Right renal pelvis (tissue), 4 donors: ENCODE measurements at places on chromosomes 2 and 18.
A peak's percentile ranks its signal among the peaks of the same experiment; 100 is the strongest.

DNA sequence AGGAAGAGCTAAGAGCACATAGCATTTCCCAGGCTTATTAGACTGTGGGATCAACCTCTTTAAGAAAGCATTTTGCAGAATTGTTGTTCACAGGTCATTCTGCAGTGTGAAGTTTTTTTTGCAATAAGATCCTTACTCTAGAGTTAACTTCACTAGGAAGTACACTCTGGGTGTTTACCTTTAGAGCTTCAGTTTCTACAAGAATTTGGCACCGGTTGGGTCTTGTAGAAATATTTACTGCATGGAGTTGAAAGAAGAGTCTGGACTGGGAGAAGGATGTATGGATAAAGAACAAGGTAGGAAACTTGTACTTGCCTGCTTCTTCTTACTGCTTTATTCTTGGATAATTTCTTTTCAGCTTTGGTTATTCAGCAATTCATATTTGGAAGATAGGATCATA lies 944.9 kb upstream of the GYPC start:
- DNase-seq, result no peak

DNA sequence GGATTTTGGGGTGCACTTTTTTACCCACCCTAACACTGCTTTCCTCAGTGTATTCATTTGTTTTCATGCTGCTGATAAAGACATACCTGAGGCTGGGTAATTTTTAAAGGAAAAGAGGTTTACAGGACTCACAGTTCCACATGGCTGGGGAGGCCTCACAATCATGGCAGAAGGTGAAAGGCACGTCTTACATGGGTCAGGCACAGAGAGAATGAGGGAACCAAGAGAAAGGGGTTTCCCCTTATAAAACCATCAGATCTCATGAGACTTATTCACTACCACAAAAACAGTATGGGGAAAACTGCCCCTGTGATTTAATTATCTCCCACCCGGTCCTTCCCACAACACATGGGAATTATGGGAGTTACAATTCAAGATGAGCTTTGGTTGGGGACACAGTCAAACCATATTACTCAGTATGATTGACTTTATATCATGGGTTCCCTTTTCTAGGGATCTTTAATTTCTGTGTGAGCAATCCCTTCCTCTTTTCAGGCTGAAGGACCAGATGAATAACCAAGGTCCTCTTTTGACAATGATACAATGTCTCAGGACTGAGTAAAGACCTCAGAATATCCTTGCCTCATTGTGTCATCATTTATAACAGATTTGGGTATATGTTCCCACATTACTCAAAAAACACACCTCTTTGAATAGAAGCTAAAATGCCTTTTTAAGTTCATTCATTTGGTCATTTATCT lies 100.1 kb upstream of the TRIB2 start:
- DNase-seq, result no peak

DNA sequence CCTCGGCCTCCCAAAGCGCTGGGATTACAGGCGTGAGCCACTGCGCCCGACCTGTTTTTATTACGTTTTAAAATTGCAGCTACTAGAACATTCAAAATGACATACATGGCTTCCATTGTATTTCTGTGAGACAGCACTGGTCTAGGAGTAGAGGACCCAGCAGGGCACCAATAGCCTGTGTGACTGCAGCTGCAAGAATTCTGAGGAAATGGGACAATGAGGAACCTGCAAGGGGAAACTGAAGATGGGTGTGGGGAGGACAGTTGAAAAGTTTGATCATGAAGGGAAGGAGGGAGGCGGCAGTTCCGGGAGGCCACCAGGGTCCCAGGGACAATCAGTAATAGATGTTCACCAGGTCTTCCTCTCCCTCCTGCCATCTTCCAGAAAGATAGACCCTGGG lies 13.9 kb upstream of the DNPEP start:
- DNase-seq, result no peak

- no peak for DNase-seq
These were observed 64.0 kb downstream of the ADD2 start for GRCh38 chr2:70703900-70704549.

DNA sequence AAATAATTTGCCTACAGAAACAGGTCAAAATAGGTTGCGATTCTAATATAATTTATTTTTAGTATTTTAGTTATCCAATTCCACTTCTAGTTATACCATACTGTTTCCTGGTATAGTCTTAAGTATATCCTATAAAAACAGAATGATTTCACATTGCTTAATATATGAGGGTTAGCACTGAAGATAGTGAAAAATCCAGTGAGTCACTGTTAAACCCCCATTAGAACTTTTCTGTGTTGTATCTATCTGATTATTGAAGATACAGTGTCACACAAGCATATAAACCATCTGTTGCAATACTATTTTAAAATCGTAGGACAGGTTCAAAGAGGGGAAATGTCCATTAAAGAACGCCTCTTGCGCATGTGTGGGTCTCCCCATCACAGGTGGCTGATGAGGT lies 110.0 kb downstream of the FEZ2 start:
- DNase-seq, result no peak

GRCh38 chr2:27059141-27059820 lies 7.8 kb downstream of the AGBL5 start:
- no peak for DNase-seq

- no peak for DNase-seq
These were observed 76.1 kb downstream of the PRKRA start for GRCh38 chr2:178374865-178375264.

DNA sequence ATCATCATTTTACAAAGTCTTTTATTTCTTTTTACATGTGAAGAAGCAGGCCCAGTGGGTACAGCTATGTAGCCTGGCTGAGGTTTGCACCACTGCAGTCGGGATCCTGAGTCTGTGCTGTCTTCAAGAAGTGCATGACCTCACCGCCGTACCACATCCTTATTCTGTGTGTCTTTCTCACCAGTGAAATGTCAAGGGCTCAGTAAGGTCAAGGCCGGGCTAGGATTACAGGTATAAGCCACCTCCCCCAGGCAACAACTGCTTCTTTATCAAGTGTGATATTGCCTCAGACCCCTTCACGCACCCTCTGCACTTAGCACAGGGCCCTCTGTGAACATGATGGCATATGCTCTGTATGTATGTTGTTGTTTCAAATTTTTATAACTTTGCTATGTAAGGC lies 76.7 kb downstream of the PIEZO2 start:
- DNase-seq, result no peak

DNA sequence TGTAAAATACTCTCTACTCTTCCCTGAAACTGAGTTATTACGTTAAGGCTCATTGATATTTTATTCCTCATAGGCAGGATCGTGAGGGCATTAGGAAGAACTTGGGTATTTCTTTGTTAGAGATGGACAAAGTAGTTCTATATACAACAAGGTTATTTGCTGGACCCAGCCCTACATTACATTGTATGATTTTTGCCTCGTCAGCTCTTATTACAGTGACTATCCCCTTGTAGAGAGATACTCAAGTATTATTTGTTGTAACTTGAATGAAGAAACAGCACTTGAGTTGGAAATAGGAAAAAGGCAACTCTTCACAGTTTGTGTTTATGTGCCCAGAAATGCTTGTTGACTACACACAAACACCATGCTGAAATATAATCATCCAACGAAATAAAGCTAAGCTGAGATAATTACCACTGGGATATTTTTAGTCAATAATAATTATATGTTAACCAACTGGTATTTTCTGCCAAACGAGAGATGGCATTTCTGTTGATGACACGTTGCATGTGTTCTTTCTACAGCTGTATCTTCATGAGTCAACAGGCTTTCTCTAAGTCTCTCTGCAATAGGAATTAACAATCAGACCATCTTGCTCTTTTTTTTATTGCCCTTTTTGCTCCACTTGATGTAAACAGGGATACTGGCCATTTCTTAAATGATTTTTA lies 947.6 kb downstream of the DPP10 start:
- DNase-seq, result no peak

GRCh38 chr2:3747032-3747654 lies 43.8 kb downstream of the DCDC2C start:
- no peak for DNase-seq

DNA sequence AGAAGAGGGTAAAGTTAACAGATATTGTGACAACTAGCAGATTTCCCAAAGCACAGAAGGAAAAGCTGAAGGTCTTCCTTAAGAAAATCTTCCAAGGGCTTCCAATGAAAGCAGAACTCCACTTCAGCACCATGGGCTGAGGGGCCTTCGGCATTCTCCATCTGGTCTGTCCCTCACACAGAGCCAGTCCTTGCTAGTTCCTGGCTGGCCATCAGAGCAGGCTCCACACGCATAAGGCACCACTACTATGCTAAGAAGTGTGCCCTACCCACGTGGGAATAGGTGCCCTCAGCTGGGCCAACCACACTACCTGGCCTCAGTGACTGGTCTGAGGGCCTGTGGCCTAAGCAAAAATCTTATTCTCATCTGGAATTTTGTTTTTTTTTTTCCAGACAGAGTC lies 73.5 kb downstream of the METTL4 start:
- DNase-seq, result no peak

DNA sequence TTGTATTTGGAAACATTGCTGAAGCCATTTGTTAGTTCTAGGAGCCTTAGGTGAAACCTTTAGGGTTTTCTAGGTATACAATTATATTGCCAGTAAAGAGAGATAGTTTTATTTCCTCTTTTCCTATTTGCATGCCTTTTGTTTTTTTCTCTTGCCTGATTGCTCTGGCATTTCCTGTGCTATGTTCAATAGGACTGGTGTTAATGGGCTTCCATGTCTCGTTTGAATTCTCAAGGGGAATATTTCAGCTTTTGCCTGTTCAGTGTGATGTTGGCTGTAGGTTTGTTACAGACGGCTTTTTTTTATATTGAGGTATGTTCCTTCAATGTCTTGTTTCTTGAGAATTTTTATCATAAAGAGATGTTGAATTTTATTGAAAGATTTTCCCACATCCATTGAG lies 1054.9 kb upstream of the NXPH2 start:
- DNase-seq, result no peak

DNA sequence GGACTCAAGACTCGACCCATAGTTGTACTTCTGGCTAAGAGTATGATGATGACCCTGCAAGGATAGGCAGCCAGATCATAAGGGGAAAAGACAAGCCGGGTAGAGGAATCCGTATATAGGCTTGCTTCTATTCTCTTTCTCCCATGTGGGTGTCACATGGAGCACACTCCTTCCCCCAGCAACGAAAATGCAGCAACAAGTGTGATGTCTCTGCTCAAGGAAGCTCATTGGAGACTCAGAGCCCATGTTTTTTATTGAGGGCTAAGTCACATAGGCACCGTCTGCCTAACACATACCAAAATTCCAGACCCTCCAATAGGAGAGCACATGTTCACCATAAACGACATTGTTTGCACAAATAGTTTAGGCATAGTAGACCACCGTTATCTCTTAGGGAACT lies 6.3 kb downstream of the ZNF2 start:
- no peak for DNase-seq

GRCh38 chr18:76528477-76529432 lies 33.7 kb upstream of the ZNF516 start:
- peak; percentile 67 for DNase-seq

DNA sequence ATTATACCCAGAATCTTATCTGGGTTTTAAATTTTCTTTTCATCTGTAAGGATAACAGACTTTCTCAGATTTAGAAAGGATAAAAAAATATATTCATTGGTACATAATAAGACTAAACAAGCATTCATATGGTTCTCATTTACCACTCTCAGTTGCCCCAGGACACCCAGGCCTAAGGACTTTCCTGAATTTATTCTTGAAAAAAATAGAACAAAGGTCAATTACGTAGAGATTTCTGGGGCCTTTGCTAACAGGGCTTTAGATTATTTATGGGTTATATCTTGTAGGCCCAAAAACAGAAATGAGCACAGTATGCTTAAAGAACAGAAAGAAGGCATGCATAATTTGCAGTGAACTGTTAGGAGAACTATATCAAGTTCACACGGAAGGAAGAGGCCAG lies 269.0 kb upstream of the COL3A1 start:
- no peak for DNase-seq

- DNase-seq, result no peak
These were observed 124.8 kb downstream of the ZNF516 start for GRCh38 chr18:76370201-76370600.

DNA sequence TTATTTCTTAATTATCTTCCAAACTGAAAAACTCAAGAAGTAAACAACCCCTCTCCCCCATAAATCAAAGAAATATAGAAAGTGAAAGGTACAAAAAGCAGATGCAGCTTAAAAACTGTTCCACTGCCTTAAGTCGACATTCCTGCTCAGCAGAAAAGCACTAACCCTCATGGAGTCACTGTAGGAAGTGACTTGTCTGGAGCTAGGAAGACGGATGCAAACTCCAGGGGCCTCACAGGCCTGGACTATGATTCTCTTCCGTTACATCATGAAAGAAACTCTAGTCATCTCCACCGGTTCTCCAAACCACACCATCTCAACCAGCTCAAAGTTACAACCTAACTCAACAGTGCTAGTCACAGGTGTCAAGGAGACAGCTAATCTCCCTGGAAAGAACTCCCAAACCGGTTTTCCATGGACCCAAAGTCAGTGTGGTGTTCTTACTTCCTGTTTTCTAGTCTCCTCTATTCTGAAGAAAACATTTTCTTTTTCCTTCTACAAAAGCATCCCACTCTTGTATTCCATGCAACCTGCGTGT lies 128.4 kb downstream of the PIEZO2 start:
- DNase-seq, result no peak

- no peak for DNase-seq
These were observed 46.0 kb downstream of the CYP27C1 start for GRCh38 chr2:127174136-127174535.

DNA sequence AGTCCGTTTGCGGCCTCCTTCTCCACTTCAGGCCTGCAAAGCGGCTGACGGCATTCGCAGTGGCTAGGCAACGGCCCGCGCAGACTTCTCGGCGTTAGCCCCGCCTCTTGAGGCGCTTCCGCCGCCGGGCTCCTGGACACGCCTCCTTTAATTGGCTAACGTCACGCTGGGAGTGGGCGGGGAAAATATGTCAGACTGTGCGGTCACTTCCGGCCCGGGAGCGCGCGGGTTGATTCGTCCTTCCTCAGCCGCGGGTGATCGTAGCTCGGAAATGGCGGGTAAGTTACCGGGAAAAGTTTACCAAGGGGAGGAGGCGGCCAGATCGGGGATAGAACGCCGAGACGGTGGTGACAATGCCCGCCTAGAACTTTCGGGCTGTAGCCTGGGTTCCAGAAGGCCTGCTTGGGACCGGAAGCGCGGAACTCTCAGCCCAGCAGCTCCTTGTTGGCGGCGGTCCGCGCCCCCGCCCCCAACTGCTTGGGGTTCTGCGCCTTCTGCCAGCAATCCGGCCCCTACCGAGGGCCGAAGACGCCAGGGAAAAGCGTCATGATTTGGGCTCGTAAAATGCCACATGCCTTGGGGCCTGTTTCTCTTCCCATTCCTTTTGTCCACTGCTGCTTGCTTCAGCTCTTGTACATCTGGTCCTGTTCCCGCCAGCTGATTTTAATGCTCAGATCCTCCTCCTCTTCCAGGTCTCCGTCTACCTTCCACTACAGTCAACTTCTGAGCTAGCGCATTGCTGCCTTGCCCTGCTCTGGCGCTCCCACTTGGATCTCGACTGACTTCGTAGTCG lies at the start of gene HAT1:
TSS of gene HAT1 (plus strand) at position 232 of the 793 bp plus-strand sequence. CDS start at position 272, 40 bp downstream.
- DNase-seq, result peak; percentile 98
